ENCODE measurements at places on chromosomes 12 and 14.

DNA sequence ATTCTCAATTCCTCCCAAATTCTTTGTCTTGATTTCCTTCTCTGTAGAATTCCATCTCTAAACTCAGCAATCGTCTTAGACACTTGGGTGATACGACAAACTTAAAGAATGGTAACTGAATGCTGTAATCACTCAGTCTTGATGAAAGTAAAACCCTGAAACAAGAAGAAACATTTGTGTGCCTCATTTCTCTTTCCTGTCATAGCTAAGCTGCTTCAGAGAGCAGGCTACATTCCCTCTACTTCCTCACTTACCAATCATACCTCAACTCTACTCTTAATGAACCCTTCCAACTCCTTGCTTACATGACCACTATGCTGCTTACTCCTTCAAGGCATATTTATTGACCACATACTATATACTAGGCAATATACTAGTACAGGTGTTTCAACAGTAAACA, 8.3 kb downstream of the MAP4K5 start:
- no peak for DNase-seq

- no peak for DNase-seq
Observed at GRCh38 chr14:96309133-96309895, 53.3 kb downstream of the BDKRB1 start.

DNA sequence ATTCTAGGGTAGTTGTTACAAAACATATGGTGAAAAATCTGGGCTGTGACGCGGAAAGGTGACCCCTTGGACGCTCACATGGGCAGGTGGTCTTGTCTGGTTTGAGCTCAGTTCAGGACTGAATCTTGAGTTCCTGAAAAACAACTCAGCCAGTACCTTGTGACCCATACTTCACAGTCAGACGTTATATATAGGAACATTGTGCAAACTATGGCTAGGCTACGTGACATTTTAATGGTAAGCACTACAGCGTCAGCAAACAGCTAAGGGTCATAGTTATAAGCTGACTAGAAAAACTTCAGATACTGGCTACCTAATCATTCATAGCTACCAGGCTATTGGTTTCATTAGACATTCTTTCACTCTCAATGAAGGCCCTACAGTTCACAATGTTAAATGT, 14.8 kb upstream of the EDDM3A start:
- DNase-seq: no peak

GRCh38 chr12:24455811-24456210, 493.1 kb downstream of the BCAT1 start:
- no peak for DNase-seq

- DNase-seq: no peak
Observed at GRCh38 chr14:89486961-89487360, 69.9 kb upstream of the FOXN3 start.

DNA sequence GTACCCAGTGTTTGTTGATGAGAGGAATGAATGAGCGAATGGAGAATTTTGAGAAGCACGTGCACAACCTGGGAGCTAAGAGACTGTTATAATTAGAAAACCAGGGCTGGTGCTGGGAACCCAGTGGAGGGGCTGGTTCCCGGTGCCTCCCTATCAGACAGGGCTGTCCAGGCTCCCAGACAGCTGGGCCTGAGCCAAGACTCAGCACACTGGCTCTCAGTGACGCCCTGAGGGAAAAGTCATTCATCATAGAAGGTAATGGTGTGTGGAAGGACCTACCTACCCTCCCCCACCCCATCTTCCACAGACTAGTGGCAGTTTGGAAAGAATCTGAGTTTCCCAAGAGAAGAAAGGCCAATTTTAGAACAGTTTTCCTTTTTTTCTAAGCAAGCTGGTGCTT, 34.7 kb downstream of the KCNA5 start:
- no peak for DNase-seq

- no peak for DNase-seq
Observed at GRCh38 chr12:67137256-67137655, 131.9 kb upstream of the CAND1 start.

GRCh38 chr14:68711561-68712309, 81.1 kb downstream of the ZFP36L1 start:
- no peak for DNase-seq

GRCh38 chr12:5014269-5014668, 29.4 kb upstream of the KCNA5 start:
- no peak for DNase-seq

- DNase-seq: no peak
Observed at GRCh38 chr14:68363466-68363842, 429.4 kb downstream of the ZFP36L1 start.

DNA sequence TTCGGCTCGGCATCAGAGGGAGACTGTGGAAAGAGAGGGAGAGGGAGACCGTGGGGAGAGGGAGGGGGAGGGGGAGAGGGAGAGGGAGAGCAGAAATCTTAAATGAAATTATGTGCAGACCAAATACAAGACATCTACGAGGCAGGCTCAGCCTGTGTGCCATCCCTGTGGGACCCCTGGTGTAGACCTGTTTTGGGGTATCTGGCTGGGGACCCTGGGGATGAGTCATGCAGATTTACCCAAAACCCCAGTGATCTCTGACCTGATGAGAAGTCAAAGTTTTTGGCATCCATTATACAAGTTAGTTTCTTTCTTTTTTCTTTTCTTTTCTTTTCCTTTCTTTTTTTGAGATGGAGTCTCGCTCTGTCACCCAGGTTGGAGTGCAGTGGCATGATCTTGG, 44.4 kb downstream of the ADGRD1 start:
- no peak for DNase-seq

GRCh38 chr12:789852-790563, 37.6 kb downstream of the WNK1 start:
- no peak for DNase-seq

DNA sequence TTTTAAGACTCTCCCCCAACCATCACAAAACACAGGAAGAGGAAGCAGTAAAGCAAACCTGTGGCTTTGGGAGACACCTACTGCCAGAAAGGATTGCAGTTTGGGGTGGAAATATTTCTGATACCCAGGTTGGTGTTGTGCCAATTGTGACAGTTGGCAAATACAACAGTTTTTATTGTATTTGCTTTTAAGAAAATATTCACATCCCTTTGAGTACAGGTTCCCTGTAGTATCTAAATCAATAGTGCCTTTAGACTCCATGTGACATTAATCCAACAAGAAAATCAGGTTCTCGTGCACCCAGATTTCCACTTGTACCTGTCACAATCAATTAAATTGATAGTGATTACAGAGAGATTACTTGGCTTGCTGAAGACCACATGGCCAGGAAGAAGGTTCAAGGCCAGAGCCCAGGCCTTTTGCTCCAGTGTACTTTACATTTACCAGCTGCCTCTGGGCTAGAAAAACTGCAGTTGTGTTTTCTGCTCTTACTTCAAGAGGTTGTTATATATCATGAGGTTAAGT, 361.2 kb downstream of the ATP23 start:
- DNase-seq: no peak

GRCh38 chr14:69333791-69334337, 64.2 kb downstream of the ERH start:
- no peak for DNase-seq

DNA sequence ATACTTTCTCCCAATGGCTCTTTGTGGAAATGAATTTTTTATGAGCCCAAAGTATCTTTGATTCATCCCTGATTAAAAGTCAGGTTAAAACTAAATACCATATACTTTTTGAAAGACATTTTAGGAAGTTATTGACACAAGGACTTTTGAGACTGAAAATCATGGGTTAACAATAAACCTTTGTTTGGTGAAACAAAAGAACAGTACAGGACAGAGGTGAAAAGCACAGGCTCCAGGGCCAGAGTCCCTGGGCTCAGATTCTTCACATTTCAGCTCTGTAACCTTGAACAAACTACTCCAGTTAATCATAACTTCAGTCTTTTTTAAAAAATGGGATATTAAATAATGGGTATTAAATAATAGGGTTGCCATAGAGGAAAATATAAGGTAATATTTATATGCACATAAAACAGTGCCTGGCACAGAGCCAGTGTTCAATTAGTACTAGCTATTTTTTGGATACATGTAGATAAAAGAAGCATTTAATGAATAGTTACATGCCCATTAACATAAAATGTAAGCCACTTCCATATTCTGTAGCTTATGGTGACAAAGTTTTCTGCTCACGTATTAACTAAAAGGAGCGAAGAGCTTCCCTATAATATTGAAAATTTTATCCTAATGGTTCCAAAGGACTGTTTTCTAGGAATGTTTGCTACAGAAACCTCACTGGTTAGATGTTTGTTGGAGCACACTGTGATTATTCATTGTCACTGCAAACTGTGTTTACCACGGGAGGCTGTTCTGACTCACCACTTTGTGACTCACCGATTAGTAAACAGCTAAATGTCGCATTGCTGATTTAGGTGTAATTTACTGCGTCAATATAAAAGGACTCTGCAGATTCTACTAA, 255.4 kb downstream of the DAD1 start:
- no peak for DNase-seq

DNA sequence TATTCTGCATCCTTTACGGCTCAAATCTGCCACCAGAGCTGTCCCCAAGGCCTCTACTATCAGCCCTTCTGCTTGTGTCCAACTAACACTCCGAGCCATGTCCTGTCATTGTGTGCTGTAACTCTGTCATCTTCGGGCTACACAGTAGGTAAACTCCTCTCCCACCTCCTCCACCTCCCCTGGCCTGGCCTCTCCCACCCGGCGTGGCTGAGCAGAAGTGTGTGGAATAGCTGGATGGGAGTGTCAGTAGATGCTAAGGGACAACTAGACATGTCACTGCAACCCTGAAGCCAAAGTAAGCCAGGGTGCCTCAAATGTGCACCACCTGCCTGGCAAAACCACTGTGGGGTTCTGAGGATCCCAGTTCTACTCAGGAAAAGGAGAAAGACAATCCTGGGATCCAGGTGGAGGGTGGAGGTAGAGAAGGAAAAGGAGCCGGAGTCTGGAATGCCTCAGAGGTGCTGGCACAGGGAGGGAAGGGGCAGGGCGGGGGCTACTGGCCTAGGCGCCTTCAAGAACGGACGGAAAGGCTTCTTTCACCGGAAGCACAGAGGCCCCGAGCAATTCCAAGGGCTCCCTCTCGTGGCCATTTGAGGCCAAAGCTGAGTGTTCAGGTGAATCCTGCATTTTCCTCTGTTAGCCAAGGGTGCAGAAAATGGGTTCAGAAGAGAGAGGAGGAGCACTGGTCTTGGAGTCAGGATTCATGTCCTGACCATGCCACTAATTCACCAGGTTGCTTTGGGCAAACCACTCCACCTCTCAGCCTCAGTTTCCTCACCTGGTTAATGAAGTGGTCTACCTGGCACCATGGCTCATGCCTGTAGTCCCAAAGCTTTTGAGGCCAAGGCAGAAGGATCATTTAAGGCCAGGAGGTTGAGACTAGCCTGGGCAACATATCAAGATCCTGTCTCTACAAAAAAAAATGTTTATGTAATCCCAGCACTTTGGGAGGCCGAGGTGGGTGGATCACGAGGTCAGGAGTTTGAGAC, 20.5 kb upstream of the FAM181A start:
- DNase-seq: no peak

- no peak for DNase-seq
Observed at GRCh38 chr14:21251215-21251614, 18.0 kb downstream of the HNRNPC start.

DNA sequence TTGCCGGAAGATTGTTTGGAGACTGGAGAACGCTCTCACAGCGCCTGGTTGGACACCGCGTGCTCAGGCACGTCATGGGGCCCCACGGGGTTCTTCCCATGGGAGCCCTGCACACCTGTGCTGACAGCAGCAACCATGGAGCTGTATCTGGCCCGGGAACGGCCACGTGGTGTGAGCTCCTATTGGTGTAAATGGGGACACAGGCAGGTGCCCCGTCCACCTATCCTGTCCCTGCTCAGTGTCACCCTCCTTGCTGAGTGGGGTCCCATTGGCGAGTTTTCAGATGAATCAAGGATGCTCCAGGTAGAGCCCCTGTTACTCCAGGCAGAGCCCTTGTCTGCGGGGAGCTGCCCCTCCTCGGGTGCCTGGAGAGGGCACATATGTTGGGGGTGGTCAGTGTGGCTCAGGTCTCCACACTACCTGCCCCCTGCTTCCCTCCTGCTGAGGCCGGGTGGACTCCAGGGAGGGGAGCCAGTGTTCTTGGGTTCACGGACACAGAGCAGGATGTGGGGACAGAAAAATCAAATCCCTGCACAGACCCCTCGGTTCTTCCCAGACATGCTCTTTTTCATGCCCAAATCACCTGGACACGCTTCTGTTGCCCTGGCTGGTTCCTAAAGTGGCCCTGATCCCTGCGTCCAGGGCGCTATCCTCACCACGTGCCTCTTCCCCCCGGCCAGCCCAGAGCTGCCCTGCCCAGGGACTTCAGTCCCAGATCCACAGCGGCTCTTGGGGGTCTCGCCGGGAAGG, 250.1 kb downstream of the ADGRD1 start:
- DNase-seq: no peak

DNA sequence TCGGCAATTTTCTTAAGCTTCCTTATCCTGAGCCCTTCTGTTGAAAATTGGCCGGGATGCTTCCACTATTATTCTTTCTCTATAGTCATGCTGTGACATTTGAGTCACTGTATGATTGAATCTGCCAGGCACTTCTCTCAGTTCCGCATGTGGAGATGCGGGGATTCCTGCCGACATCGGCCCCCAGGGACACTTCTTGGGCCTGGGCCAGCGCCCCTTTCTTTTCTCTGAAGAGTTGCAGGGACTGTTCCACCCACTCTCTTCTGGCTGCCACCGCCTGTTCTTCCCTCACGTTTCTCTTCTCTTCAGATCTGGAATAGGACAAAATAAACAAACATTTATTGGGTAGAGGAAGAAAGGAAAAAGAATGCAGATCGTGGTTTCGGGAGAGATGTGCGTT, 310.1 kb downstream of the ETNK1 start:
- DNase-seq: no peak

GRCh38 chr14:62455446-62455845, 589.8 kb downstream of the KCNH5 start:
- DNase-seq: no peak

- no peak for DNase-seq
Observed at GRCh38 chr12:21818627-21819026, 44.1 kb upstream of the KCNJ8 start.

- peak; percentile 95 for DNase-seq
Observed at GRCh38 chr14:103155010-103155409, 31.7 kb downstream of the TNFAIP2 start.

GRCh38 chr12:24993793-24994192, 44.9 kb upstream of the BCAT1 start:
- DNase-seq: no peak

- DNase-seq: no peak
Observed at GRCh38 chr14:80447392-80447791, 236.1 kb upstream of the DIO2 start.

GRCh38 chr12:10307630-10308029, at the start of gene KLRD1:
KLRD1 (plus strand) TSS chr12:10307870; CDS start chr12:10308078, 208 bp downstream.
- DNase-seq: no peak

GRCh38 chr14:28059254-28059653, 707.3 kb upstream of the FOXG1 start:
- DNase-seq: no peak

DNA sequence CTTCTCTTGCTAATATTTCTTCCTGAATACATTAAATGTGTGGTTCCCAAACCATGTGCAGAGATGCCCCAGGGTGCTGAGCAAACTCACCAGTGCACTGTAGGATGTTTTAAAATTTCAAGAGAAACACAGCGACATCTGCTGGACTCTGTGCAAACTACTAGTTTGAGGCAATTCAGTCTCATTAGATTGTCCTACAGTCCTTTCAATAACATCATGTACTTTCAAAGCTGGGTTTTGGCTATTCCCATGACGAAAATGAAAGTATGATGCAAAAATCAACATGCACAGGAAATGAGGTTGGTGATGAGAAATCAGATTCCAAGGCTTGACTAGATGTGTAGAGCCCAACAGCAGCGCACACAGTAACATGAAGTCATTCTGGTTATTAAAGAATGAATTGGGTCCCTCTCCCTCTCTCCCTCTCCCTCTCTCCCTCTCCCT, 66.3 kb downstream of the CLIP1 start:
- peak; percentile 51 for DNase-seq
